ENCODE measurements at places on chromosomes 7 and 10.

- DNase-seq, result no peak
These were observed 3.0 kb downstream of the PIP4K2A start for GRCh38 chr10:22711373-22711772.

DNA sequence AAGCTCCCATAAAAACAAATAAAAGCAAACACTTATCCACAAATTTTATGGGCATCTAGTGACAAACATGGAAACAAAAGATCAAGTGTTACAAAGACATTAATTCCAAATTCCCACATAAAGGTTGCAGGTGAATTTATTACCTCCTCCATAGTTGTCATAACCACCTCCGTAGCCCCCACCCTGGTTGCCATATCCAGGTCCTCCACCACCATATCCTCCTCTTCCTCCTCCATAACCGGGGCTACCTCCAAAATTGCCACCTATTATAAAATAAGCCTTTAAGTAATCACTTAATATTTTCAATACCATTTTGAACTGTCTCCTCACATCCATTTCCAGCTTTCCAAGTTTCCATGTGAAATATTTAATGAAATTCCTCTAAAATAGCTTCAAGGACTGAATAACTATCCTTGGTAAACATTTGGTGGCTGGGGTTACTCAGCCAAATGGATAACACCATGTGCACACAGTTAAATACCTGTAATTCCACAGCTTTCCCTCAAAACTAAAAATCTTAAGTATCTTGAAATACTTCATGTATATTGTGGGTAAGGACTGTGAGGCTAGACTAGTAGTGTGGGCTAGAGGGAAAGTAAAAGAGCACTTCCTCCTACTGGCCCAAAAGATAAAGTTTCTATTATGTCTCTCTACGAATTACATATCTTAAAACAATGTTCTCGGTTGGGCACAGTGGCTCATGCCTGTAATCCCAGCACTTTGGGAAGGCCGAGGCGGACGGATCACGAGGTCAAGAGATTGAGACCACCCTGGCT, 6.9 kb downstream of the HNRNPA2B1 start:
- no peak for DNase-seq

DNA sequence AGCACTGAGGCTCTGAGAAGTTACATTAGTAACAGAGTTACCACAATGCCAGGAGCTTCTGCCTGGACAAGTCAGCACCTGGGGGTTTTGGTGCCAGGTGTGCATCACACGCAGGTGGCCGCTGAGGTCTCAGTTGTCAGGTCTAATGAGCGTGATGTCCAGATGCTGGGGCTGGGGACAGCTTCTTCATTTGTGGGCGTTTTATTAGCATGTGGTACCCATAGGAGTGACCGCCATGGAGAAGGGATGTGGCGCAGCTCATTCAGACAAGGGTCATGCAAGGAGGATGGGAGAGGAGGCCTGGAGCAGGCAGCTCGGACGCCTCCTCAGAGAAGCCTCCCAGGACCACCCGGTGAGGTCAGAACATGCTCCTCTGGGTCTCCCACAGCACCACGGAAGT, 27.8 kb downstream of the FAM241B start:
- DNase-seq, result no peak

- no peak for DNase-seq
These were observed 146.1 kb downstream of the CCDC71L start for GRCh38 chr7:106514881-106515280.

- DNase-seq, result no peak
These were observed 77.6 kb upstream of the PPP1R3A start for GRCh38 chr7:113996405-113996804.

DNA sequence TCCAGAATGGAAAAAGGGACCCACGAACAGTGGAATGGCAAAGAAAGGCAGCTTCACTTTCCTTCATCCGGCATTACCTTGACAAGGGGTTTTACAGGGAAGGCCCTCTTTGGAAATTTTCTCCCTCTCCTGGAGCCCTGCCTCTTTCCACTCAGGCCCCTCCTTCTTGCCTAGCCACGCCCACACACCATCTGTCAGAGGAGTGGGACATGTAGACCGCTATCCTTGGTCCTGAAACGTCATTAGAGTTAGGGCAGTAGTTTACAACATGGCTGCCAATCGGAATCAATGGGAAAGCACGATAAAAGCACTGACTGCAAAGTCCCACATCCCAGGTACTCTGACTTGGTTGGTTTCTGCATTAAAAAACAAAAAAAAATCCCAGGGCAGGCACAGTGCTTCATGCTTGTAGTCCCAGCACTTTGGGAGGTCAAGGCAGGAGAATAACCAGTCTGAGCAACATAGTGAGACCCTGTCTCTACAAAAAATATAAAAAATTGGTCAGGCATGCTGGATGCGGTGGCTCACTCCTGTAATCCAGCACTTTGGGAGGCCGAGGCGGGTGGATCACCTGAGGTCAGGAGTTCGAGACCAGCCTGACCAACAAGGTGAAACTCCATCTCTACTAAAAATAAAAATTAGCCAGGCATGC, 96.4 kb downstream of the MARCHF5 start:
- DNase-seq, result peak; percentile 35

GRCh38 chr10:104824380-104825006, 183.4 kb downstream of the SORCS3 start:
- no peak for DNase-seq

- DNase-seq, result no peak
These were observed 58.4 kb upstream of the PCGF5 start for GRCh38 chr10:91162050-91162494.

GRCh38 chr7:6384327-6384726, 63.4 kb downstream of the DAGLB start:
- DNase-seq, result no peak

DNA sequence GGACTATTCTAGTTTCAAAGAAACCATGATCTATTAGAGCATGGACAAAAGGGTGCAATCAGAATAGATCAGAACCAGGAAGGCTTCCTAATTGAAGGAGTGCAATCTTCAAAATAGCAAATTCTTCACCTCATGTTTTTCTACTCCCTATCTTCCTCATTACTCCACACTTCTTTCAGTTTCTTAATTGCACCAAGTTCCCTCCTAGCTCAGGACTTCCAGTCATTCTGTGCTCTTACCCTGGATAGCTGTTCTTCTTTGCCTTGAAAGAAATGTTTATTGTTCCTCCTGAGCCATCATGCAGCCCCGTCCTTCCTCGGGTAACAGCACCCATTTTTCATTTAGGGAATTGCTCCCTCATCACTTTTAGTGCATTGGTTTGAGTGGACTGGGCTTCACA, 23.1 kb downstream of the TRPV5 start:
- DNase-seq, result no peak

GRCh38 chr7:41709621-41710020, 6.7 kb upstream of the INHBA start:
- DNase-seq, result no peak

Data from CD4-positive, CD25-positive, alpha-beta regulatory T cell (primary cell).